ENCODE measurements at places on chromosomes 2 and 18.

DNA sequence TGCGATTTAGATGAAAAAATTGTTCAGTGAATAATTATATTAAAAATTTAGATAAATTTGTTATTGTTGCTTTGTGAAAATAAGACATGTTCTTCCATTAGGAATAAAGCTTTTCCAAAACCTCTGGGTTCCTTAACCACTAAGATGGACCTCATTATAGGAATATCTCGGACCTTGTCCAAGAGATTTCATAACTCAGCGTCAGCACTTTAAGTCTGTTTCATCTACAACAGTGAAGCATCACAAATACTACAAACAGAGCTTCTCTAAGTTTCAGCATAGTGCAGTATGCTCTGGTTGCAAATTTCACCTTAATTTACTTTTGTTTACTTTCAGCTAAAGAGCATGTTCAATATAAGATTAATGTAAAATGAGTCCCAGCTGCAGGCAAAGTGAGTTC is 150.3 kb downstream of the UBE2E3 start:
- no peak for DNase-seq

GRCh38 chr2:150752229-150752628 is 264.8 kb upstream of the RND3 start:
- DNase-seq = no peak

DNA sequence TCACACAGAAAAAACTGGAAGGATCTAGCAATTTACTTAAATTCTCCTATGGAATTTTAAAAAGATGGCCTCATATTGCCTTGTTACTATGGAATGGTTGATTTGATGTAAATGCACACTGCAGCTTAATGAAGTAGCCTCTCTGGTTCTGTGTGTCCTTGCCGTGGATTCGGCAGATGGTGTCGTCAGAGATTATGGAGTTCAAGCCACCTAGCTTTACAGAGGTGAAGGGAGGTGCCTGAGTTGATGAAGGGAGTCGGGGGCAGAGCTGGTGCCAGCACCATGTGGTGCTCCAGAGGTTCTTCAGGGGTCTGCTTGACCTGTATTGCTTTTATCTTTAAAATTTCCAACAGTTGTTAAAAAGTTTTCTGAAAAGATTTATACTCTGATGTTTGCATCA is 48.8 kb downstream of the ASAP2 start:
- DNase-seq = no peak

- peak; percentile 11 for DNase-seq
These were observed 52.5 kb downstream of the AQP4 start for GRCh38 chr18:26813043-26813442.

DNA sequence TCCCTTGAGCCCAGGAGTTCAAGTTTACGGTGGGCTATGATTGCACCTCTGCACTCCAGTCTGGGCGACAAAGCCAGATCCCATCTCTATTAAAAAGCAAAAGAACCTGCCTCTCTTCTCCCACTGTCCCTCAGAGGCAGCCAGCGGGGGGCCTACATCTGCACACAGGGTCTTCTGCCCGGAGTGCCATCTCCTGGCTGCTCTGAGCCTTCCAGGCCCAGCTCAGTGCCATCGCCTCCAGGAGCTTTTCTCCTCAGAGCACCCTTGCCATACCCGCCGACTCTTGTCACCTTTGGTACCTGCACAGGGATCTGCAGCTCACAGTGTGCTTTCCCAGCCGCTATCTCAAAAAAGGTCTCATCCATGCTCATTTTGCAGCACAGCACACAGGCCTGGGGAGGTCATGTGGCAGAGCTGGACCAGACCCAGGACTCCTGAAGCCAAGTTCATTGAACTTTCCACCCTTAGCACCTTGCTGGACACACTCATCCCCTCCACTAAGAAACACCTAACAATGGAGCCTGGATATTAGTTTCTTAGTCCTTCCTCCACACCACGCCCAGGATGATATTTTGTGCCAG is 186.3 kb downstream of the HAUS1 start:
- no peak for DNase-seq

DNA sequence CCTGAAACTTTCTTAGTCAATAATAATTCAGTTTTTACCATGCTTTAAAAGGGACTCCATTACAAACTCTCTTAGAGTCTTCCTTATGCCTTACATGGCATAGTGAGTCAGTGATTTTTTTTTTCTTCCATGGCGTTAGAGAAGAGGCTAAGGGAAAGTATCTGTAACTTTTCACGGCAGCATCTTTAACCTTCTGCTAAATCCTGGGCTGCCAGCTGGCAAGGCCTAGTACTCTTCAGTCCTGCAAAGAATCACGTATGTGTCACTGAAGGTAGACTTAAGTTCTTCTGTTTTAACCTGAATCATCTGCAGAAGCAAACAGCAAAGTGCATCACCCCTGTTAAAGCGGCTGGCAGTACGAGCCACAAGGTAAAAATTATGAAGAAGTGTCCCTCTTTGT is 286.3 kb upstream of the FN1 start:
- no peak for DNase-seq

GRCh38 chr2:203261326-203262159 is 22.7 kb downstream of the CYP20A1 start:
- no peak for DNase-seq

GRCh38 chr2:239959059-239959971 is 65.8 kb downstream of the NDUFA10 start:
- no peak for DNase-seq

DNA sequence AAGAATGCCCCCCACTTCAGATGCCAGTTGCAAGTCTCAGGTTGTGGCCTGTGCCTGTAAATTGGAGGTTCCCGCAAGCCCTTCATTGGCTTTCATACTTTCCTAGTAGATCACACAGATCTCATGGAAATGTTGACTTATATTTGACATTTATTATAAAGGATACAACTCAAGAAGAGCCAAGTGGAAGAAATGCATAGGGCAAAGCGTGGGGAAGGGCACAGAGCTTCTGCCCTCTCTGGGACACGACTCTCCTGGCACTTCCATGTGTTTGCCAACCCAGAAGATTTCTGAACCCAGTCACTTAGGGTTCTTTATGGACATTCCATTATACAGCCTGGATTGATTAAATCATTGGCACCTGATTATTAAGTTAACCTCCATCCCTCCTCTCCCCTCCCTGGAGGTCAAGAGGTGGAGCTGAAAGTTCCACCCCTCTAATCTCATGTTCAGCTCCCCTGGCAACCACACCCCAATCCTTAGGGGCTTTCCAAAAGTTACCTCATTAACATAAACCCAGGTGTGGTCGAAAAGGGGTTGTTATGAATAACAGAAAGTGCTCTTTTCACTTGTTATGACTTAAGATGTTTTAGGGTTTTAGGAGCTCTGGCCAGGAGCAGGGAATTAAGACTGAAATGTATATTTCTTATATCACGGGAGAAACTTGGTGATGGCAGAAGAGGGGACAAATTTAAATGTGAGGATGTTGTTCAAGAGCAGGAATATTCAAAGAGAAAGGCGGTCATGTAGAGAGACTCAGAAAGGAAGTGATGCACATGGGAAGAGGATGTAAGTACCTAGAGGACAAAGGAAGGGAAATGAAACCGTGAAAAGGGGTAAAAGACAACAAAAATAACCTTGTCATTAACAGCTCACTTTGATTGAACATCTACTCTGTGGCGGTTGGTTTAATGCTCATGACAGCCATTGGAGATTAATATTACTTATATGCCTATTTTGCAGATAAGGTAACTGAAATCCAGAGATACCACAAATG is 31.8 kb downstream of the SP100 start:
- DNase-seq = no peak

GRCh38 chr2:174138161-174138560 is 110.2 kb downstream of the OLA1 start:
- no peak for DNase-seq

DNA sequence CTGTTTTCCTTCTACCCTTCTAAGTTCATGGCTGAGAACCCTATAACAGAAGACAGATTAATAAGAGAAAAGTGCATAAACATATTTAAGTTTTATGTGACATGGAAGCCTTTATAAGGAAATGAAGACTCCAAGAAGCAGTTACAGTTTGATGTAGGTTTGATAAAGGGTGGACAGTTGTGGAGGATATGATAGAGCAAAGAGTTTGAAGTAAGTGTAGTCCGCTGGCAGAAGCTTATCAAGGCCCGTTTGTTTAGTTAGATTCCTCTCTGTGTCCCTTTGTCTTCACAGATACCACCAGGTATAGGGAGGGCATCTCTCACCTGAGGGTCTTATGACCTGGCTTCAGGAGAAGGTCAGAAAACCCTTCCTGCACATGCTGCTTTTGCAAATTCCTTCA is 10.4 kb upstream of the CASP8 start:
- no peak for DNase-seq

GRCh38 chr18:30730915-30731314 is 311.6 kb downstream of the DSC3 start:
- no peak for DNase-seq

DNA sequence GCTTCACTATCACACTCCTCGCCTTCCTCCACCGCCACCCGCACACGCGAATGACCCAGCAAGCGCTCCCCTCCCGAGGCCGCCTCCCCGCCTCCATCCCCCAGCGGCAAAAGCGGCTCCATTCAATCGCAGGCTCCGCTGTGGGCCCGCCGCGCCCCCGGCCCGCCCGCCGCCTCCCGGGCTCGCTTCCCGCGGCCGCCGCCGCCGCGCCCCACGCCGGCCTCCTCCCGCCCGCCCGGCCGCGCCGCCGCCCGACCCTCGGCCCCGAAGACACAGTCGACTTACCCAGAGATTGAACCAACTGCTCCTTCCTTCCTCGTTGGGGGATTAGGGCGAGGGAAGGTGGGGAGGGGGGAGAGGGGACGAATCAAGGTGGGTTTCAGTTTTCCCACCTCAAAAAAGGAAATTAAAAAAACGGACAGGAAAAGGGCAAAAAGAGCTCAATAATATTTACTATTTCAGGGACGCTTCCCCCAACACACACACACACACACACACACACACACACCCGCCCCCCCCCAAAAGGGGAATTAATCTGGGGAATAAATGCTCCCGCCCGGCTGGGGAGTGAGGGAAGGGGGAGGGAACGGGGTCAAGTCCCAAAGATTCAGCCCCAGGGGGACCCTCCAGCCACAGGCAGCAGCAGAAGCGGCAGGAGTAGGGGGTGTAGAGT is 743 bp downstream of the XPO1 start:
- no peak for DNase-seq

DNA sequence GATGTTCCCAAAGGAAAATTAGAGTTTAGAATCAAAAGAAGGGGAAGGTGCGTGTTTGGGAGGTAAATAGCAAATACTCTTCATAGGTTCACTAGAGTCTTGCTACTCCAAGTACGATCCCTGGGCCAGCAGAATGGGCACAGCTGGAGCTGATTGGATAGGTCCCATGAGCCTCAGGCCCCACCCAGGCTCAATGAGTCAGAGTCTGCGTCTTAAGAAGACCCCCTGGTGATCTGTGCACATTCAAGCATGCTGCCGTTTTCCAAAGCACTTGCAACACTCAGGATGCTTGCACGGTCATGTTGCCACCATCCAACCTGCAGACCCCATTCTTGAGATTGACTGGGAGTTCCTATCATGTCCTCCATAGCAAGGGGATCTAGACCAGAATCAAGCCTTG is 40.5 kb downstream of the ABCG8 start:
- no peak for DNase-seq

DNA sequence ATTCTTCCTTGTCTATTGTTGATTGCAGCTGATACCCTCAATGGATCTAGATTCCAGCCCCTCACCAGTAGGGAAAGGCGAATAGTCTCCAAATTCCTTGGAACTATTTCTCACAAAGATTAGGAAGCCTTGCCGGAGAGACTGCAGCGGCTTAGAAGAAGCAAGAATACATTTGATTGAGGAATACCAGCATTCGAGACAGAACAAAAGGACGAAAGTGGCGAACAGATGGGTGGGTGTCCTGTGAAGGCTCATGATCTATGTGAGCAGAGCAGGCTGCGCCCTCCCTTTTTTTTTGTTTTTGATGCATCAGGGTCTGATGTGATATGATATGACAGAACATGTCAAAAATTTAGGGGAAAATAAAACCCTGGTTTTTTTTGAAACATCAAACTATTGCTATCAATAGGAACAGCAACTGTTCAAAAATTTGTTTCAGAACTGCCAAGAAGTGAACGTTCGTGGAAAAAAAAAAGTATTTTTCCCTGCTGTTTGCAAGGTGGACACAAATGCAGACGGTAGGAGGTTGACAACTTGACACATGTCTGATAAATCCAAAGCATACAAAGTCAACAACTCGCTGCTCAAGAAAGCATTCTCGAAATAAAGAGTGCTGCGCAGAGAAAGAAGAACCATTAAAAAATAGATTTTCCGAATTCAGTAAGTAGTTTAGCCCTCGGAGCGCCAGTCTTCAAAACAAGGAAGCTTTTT is 49.1 kb downstream of the PTGR3 start:
- no peak for DNase-seq

GRCh38 chr2:230674966-230675672 is 37.5 kb upstream of the CAB39 start:
- DNase-seq = no peak

DNA sequence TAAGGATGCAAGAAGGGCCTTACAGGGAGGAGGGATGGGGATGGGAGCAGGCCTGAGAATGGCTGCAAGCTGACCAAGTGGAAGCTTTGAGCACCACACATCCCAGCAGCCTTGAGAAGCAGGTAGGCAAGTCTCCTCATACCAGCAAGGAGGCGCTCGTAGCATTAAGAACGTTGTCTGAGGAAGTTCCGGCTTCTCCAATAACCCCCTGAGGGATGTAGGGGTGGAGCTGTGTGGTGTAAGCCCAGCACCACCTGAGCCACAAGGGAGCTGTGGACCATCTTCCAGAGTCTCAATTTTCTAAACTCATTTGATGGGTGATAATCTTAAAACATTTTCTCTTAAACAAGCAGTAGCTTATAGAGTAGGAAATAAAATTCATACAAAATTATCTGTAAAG is 50.6 kb downstream of the ST3GAL5 start:
- no peak for DNase-seq

- no peak for DNase-seq
These were observed 75.3 kb downstream of the REV1 start for GRCh38 chr2:99414566-99414965.

DNA sequence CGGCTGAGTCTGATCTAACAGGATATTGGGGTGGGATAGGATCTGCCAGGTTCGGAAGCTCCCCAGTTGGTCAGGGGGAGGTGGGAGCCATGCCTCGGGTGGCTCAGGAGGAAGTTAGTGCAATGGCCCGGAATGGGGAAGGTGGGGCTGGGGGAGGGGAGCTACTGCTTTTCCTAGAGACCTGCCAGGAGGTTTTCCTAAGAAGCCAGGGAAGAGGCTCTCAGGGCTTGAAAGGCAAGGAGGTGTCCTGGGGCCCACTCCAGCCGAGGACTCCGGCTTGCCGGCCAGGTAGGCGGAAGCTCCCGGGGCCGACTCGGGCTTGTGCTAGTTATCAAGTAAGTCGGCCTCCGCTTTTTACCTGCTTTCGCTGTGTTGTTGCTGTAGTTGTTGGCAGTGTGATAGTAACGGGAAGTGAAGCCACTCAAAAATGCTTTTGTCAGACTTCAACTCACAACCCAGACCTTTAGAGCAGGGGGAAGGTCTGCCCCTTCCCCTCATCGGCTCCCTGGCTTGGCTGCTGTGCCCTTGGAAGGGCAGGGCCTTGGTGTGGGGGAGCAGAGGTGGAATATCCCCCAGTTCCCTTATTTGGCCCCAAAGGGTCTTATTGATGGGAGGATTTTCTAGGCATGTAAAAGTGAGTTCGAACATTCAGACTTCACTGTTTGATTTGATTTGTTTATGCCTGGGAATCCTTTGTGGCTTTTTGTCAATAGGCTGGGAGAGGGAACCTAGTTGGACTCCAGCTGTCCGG is 5.4 kb downstream of the GDF7 start:
- DNase-seq = no peak

GRCh38 chr2:44320832-44321231 is 40.5 kb downstream of the PREPL start:
- no peak for DNase-seq
